ENCODE measurements at places on chromosomes 16 and 17.

GRCh38 chr16:12000032-12000431 is 23.5 kb downstream of the SNX29 start:
- no peak for DNase-seq

DNA sequence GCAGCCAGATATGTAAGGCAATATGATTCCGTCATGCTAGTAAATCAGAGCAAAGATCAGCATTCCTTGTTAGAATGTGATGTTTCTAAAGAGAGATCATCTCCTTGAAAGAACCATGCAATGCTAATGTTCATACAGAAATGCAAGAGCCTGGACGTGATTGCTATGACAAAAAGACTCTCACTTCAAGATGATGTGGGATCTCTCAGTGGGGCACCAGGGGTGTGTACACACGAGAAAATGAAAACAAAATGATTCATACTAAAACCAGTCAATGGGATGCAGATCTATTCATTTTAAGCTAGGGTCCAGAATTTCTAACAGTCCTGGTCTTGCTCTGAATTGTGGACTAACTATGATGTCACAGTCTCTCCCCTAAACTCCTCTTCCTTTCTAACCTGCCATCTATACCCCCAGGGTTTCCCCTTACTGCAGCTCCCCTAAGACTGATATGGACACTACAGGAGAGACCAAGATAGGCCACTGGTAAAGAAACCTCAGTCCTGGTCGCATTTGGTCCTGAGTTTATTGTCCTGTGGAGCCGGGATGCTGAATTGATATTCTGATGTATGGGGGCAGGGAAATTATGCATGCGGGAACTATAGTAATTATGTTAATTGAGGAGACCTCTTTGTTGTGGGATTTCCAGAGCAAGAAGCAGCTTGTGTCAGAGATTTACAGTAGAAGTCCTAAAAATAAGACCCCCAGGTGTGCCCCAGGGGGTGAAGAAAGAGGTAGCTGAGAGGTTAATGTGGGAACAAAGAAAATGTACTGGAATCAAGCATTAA is 179.0 kb downstream of the PMP22 start:
- DNase-seq: no peak

GRCh38 chr17:41547378-41547841 is 19.3 kb upstream of the KRT19 start:
- no peak for DNase-seq

GRCh38 chr17:29149431-29150064 is 30.6 kb downstream of the MYO18A start:
- peak; percentile 69 for DNase-seq

GRCh38 chr16:13390093-13390985 is 488.9 kb downstream of the SHISA9 start:
- peak; percentile 50 for DNase-seq

- no peak for DNase-seq
Measured at GRCh38 chr16:74472010-74472409, 50.7 kb upstream of the CLEC18B start.

DNA sequence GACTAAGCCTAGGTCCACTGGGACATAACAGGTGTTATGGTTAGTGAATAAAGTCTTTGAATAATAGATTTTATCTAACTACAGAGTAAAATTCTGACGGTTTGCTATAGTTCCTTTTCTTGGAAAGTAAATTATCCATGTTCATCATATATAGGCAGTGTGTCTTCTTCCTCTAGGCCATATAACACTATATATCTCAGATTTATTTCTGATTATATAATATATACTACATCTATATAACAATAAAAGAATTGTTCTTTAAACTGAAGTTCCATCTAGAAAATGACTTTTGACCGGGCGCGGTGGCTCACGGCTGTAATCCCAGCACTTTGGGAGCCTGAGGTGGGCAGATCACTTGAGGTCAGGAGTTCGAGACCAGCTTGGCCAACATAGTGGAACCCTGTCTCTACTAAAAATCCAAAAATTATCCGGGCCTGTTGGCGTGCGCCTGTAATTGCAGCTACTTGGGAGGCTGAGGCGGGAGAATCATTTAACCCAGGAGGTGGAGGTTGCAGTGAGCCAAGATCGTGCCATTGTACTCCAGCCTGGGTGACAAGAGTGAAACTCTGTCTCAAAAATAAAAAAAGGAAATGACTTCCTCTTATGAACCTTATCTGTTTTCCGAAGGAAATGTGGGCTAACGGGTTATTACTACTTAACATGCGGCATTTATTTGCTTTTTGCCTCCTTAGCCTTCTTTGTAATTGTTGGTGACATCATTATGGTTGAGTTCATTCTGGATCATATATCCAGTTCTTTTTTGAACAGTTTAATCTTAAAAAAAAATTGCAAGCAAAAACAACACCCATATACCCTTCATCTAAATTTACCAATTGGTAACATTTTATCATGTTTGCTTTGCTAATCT is 29.2 kb downstream of the NOL11 start:
- no peak for DNase-seq

- DNase-seq: no peak
Measured at GRCh38 chr17:3503285-3503684, 27.5 kb downstream of the ASPA start.

DNA sequence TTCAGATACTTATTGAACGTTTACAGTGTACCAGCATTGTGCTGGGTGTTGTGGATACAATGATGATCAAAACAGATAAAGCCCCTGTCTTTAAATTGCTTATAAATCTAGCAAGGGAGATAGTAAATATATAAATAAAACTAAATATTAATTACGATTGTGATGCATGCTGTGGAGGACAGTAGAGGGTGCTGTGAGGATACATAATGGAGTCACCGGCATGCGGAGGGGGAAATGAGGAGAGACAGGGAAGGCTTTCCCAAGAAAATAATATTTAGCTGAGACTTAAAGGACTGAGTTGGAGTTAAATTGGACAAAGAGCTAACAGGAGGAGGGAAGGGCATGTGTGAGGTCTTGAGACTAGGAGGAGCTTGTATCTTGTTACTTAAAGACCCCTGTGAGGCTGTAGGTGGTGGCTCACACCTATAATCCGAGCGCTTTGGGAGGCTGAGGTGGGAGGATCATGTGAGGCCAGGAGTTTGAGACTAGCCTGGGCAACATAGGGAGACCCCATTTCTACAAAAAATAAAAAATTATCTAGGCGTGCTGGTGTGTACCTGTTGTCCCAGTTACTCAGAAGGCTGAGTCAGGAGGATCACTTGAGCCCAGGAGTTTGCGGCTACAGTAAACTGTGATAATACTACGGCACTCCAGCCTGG is 2.4 kb downstream of the DHRS7B start:
- peak; percentile 11 for DNase-seq

GRCh38 chr16:5077304-5077703 is 5.7 kb downstream of the ALG1 start:
- no peak for DNase-seq

GRCh38 chr17:32813021-32813420 is 63.9 kb downstream of the MYO1D start:
- DNase-seq: no peak

DNA sequence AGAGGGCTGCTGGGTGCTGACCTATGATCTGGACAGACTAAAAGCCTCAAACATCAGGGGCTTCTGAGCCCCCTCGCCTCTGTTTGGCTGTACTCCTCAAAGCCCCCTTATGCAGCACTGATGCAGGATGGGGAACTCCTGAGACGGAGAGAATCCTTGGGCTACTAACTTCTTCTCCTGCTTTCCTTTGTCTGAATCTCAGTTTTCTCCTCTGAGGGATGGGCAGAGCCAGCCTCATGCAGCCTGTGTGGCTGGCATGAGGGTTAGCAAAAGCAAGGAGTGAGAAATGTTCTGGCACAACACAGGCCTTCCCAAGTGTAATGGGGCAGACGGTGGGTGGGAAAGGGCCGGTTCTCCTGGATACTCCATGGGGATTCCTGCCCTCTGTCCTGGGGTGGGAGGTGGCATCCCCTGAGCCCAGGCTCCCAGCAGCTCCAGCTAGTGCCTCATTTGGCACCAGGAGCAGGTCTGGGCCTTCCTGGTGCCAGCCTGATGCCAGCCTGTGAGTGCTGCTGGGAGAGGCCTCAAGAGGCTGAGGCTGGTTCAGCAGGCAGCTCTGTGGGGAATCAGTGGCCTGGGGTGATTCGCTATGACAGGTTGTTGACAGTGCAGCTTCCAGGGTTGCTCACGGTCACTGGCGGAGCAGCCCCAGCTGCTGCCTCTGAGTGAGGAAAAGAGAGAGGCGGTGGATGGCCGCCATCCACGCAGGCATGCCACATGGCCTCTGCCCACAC is 4.0 kb upstream of the BRD7 start:
- no peak for DNase-seq

- no peak for DNase-seq
Measured at GRCh38 chr17:78434455-78435329, 56.2 kb downstream of the PGS1 start.

Data from NCI-H1105 (cell line).